ENCODE measurements at places on chromosomes 6 and 20.

DNA sequence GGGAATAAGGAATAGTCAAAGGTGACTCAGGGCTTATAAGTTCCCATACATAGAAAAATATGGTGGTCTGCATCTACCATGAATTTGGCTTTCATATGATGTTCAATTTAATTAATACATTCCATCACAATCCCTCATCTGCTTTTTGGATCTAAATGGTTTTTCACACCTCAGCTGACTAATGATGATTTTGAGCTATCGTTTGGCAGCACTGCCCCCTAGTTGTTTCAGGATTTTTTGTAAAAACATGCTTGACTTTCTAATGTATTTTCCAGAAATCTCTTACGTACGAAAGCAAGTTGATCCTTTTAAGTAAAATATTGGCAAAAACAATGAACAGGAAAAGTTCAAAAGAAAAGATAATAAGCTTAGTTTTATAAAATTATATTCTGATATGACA lies 408.6 kb upstream of the ADGRB3 start:
- no peak overlapping the region for H3K27ac ChIP-seq
- H3K36me3 ChIP-seq: no peaks in the 10 kb centered on the region
- H3K4me3 ChIP-seq: no peak overlapping the region
- DNase-seq: no peak

DNA sequence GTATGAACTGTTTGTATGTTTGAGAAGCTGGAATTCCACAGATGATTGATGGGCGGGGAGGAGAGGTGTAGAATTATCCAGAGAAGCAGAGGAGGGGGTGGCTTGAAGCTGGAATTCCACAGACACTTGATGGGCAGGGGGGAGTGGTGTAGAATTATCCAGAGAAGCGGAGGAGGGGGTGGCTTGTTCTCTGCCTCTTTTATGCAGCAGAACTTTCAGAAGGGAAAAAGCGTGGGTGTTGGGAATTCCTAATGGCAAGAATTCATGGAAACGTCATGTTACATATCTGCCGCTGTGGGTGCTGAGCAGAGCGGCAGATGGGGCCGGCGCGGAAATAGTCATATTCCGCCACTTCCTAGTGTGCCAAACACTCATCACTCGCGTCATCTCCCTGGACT lies 167.9 kb upstream of the KCNG1 start:
- peaks cover 8% of the 10 kb centered on the region for H3K27me3 ChIP-seq
- H3K4me3 ChIP-seq: no peak overlapping the region
- no peak for DNase-seq

DNA sequence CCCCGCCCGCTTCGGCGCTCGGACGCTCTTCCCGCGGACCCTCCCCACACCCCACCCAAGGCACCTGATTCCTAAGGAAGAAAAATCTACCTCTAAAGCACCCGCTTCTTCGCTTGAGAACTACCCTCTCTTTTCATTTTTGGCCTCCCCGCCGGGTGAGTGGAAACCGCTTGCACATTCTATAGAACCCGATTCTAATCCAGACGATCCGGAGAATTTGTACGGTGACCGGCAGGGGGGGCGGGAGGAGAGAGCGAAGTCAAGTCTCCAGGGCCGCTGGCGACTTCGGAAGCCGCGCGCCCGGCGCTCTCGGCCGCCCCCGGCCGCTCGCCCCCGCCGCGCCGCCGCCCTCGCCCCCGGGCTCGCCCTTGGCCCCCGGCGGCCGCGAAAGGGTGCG lies at the start of gene RBM24:
TSS of gene RBM24 (plus strand) at position 262 of the 397 bp plus-strand sequence. CDS start 221 bp downstream, outside the sequence.
- peaks cover 8% of the 10 kb centered on the region for H3K4me1 ChIP-seq
- peak within 1 kb of the TSS; percentile 74 for H3K4me3 ChIP-seq
- H3K36me3 ChIP-seq: no peaks in the 10 kb centered on the region

GRCh38 chr20:56953048-56953586 lies 313.3 kb downstream of the BMP7 start:
- H3K4me3 ChIP-seq: no peak overlapping the region
- no peak overlapping the region for H3K27ac ChIP-seq
- no peak for DNase-seq

GRCh38 chr6:108566406-108566805 lies 5.7 kb downstream of the FOXO3 start:
- H3K27me3 ChIP-seq: peaks cover 38% of the 10 kb centered on the region
- peaks cover 38% of the 10 kb centered on the region for H3K36me3 ChIP-seq
- H3K4me1 ChIP-seq: peaks cover 41% of the 10 kb centered on the region
- H3K27ac ChIP-seq: no peak overlapping the region
- no peak overlapping the region for H3K4me3 ChIP-seq
- no peak for DNase-seq

DNA sequence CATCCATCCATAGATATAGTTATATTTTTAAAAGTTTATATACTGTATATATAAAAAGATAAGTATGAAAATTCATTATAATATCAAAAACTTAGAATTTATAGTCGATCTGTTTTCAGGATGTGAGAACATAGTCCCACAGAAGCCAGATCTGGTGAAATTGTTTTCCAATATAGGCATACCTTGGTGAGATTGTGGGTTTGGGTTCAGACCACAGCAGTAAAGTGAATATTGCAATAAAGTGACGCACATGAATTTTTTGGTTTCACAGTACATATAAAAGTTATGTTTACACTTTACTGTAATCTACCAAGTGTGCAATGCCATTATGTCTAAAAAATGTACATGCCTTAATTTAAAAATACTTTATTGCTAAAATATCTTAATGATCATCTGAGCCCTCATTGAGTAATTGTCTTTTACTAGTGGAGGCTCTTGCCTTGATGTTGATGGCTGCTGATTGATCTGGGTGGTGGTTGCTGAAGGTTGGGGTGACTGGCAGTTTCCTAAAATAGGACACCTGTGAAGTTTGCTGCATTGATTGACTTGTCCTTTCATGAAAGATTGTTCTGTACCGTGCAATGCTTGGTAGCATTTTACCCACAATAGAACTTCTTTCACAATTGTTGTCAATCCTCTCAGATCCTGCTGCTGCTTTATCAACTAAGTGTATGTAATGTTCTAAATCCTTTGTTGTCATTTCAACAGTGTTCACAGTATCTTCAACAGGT lies 29.8 kb downstream of the AIG1 start:
- H3K27ac ChIP-seq: no peak overlapping the region
- no peaks in the 10 kb centered on the region for H3K36me3 ChIP-seq
- DNase-seq: peak; percentile 30
- H3K4me3 ChIP-seq: no peak overlapping the region

- no peaks in the 10 kb centered on the region for H3K27me3 ChIP-seq
- DNase-seq: no peak
- no peak overlapping the region for H3K4me3 ChIP-seq
- H3K36me3 ChIP-seq: no peaks in the 10 kb centered on the region
- H3K27ac ChIP-seq: no peak overlapping the region
Observed at GRCh38 chr6:55449225-55449624, 122.0 kb downstream of the GFRAL start.

- no peak overlapping the region for H3K4me3 ChIP-seq
- H3K27me3 ChIP-seq: peaks cover 3% of the 10 kb centered on the region
- DNase-seq: no peak
- no peak overlapping the region for H3K27ac ChIP-seq
- no peaks in the 10 kb centered on the region for H3K36me3 ChIP-seq
Observed at GRCh38 chr6:162722633-162723032, 4.9 kb downstream of the PRKN start.

- no peaks in the 10 kb centered on the region for H3K27me3 ChIP-seq
- H3K4me3 ChIP-seq: no peak overlapping the region
- no peaks in the 10 kb centered on the region for H3K36me3 ChIP-seq
- peaks cover 8% of the 10 kb centered on the region for H3K4me1 ChIP-seq
- no peak for DNase-seq
- H3K27ac ChIP-seq: no peak overlapping the region
Observed at GRCh38 chr6:107110200-107110599, 5.1 kb downstream of the BEND3 start.

DNA sequence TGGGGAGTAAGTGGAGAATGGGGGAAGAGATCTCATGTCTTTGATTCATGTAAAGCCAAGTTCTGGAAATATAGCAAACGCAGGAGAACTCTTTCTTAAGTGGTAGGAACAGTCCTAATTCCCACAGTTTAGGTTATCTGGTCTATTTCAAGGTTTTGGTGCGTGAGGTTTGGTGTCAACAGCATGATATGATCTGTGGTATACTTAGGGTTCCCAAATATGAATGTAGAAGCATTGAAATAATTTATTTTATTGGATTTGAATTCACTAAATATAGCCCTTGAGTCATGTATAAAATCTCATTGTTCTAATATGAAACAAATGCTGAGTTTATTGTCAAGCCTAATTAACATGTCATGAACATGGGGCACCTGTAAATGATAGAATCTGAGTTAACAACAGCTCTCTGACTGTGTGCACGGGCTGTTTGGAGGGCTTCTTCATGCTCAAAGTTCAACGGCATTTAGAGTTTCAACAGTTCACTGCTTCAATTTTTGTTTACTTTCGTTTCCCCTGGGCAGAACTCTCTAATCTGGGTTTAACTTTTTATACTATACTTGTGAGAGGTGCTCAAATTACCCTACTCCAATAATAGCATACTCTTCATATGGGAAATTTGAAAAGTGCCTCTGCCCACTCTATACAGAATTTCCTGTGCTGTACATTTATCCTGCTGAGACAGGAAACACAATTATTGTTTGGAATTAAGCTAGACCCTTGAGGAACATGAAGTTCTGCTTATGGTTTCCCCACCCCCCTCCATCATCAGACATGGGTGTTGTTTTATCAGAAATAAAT lies 236.3 kb upstream of the ZNF217 start:
- peaks cover 58% of the 10 kb centered on the region for H3K4me1 ChIP-seq
- DNase-seq: peak; percentile 74
- H3K36me3 ChIP-seq: peaks cover 4% of the 10 kb centered on the region
- no peaks in the 10 kb centered on the region for H3K27me3 ChIP-seq

DNA sequence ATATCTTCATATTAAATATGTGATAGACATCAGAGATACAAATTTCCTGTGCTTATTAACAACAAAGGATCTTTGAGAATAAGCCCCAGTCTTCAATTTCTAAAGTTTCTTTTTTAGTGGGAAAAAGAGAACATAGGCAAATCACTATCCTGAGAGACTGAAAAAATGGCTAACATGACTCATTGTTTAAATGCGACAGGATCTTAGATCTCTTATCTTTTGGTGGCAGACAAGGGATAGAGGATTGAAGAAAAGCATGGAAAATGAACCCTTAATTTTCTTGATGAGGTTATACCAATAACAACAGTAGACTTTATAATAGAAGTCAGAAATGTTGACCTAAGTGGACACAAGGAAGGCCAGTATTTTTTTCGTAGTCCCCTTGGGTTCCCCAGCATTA lies 178.6 kb upstream of the MAP3K7 start:
- peaks cover 3% of the 10 kb centered on the region for H3K27me3 ChIP-seq
- H3K27ac ChIP-seq: no peak overlapping the region
- H3K36me3 ChIP-seq: no peaks in the 10 kb centered on the region
- H3K4me3 ChIP-seq: no peak overlapping the region

DNA sequence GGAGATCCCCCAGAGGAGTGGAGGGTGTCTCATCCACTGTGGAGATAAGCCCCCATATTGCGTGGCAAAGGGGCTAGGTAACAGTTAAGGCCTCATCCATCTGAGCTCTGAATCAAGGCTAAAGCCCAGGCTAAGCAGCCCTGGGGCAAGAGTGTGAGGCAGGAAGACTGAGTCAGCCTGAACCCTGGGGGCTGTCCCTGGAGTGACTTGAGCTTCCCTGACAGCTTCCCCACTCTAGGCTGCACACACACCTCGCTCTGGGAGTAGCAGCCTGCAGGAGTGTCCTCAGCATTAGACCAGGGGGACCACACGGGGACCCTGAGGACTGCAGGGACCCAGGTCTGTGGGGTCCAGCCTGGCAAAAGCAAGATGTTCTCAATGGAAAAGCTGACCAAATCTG lies 27.9 kb downstream of the UBD start:
- no peaks in the 10 kb centered on the region for H3K4me1 ChIP-seq
- no peak overlapping the region for H3K27ac ChIP-seq
- no peak for DNase-seq
- H3K27me3 ChIP-seq: peaks cover 3% of the 10 kb centered on the region
- H3K36me3 ChIP-seq: no peaks in the 10 kb centered on the region

GRCh38 chr6:113304116-113304515 lies 553.0 kb upstream of the MARCKS start:
- H3K27ac ChIP-seq: no peak overlapping the region
- no peaks in the 10 kb centered on the region for H3K4me1 ChIP-seq
- no peaks in the 10 kb centered on the region for H3K27me3 ChIP-seq
- no peaks in the 10 kb centered on the region for H3K36me3 ChIP-seq
- H3K4me3 ChIP-seq: no peak overlapping the region

GRCh38 chr6:73560182-73560732 lies 39.4 kb upstream of the EEF1A1 start:
- H3K4me3 ChIP-seq: no peak overlapping the region
- no peaks in the 10 kb centered on the region for H3K27me3 ChIP-seq
- DNase-seq: no peak
- H3K27ac ChIP-seq: no peak overlapping the region

DNA sequence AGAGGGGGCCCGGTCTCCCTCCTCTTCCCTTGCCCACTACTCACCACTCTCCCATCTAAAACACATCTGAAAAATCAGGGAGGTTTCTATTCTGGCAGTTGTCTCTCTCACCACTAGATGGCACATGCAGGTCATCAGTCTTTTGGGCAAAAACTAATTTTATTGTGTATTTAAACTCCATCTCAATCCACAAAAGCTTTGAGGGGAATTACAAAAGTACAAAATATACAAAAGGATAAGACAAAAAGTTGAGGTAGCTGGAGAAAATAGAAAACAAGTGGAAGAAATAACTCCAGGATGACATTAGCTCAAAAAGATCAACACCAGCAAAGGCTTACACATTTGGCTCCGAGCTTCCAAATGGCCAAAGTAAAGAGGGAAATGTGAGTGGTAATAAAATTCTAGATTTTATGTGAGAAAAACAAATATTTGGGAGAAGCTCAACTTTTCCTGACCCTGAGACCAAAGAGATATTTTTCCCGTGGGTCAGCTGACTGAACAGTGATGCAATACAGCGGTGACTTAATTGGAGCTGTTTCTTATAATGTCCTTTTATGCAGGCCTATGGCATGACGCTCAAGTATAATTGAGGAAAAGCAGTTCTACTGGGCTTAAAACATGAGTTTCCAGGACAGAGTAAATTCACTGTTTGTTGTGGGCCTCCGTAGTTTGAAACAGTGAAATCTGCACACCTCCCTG lies 79.8 kb upstream of the CHD6 start:
- H3K27me3 ChIP-seq: peaks cover 2% of the 10 kb centered on the region
- H3K27ac ChIP-seq: no peak overlapping the region
- DNase-seq: peak; percentile 75
- H3K36me3 ChIP-seq: no peaks in the 10 kb centered on the region
- peaks cover 15% of the 10 kb centered on the region for H3K4me1 ChIP-seq

- H3K27ac ChIP-seq: no peak overlapping the region
- H3K36me3 ChIP-seq: no peaks in the 10 kb centered on the region
- no peaks in the 10 kb centered on the region for H3K27me3 ChIP-seq
- DNase-seq: no peak
- no peak overlapping the region for H3K4me3 ChIP-seq
- H3K4me1 ChIP-seq: no peaks in the 10 kb centered on the region
Observed at GRCh38 chr6:79520534-79520933, 16.7 kb downstream of the LCA5 start.

DNA sequence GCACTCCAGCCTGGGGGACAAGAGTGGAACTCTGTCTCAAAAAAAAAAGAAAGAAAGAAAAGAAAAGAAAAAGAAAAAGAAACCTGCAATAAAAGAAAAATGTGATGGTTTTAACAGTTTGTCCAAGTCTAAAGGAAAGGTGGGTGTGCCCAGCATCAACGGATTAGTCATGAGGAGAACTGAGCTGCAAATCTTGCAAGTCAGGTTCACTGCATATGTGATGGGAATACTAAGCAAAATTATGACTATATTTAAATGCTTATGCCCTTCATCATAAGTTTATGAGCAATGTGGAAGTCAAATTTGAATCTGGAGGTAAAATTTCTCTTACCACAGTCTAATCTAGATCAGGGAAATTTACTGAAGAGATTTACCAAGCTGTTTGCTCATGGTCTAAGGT lies 13.1 kb upstream of the CDK19 start:
- no peak overlapping the region for H3K4me3 ChIP-seq
- H3K27ac ChIP-seq: no peak overlapping the region
- H3K4me1 ChIP-seq: no peaks in the 10 kb centered on the region
- H3K36me3 ChIP-seq: no peaks in the 10 kb centered on the region
